ENCODE measurements at places on chromosomes 1 and 21.

GRCh38 chr1:243727503-243728203 lies 122.4 kb downstream of the AKT3 start:
- DNase-seq = no peak

DNA sequence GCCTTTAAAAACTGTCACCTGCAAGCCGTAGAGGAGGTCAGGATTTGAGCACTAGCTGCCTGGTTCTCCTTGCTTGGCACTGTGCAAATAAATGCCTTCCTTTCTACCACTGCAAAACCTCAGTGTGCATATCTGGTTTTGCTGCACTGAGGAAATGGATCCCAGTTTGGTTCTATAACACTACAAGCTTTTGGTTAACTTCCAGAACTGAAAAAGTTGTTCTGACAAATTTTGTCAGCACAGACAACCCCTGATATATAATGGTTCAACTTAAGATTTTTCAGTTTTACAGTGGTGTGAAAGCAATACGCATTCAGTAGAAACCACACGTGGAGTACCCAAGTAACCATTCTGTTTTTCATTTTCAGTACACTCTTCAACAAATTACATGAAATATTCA lies 29.8 kb upstream of the GALNT2 start:
- no peak for DNase-seq

DNA sequence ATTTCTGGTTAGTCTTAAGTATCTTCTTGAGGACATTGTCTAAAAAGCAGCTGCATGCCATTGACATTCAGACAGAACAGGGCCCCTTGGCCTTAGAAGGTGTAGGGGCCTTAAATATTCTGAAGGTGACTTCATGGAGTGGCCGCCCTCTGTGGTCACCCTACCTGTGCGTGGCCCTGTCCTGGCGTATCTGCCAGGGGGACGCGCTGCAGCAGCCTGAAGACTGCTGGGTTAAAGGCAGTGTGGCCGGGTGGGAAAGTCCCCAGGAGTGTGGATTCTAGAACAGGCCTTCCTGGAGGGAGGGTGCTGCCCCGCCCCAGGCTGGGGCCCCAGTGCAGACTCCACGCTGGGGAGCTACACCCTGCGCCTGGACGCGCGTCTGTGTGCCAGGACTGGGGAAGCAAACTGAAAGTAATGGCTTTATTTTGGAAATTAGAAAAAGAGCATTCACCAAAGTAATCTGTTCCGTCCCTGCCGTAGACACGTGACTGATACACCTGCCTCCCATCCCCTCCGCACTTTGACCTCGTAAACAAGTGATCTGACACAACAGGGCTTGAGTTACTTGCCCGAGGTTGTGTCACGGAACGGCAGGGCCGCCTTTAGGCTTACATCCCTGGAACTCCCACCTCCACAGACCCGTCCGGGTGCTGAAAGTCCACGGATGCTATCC lies 1.8 kb downstream of the AGPAT3 start:
- no peak for DNase-seq

DNA sequence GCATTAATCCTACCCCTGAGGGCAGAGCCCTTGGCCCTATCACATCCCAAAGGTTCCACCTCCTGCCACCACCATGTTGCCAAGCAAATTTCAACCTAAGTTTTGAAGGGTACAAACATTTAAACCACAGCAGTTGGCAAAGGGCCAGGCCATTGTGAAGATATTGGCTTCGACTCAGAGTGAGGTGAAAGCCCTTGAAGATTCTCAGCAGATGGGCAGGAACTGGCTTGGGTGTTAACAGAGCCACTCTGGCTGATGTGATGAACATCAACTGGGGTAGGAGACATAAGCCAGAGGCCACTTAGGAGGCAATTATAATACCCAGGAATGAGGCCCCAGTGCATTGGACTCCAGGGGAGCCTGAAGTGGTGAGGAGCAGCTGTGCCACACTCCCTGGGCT lies 207.7 kb upstream of the KAZN start:
- no peak for DNase-seq

- no peak for DNase-seq
Observed at GRCh38 chr1:244137725-244138124, 86.6 kb downstream of the ZBTB18 start.

- DNase-seq = no peak
Observed at GRCh38 chr1:221743416-221744208, 1.7 kb upstream of the DUSP10 start.

- no peak for DNase-seq
Observed at GRCh38 chr1:191711961-191712360, 446.3 kb upstream of the RGS18 start.

DNA sequence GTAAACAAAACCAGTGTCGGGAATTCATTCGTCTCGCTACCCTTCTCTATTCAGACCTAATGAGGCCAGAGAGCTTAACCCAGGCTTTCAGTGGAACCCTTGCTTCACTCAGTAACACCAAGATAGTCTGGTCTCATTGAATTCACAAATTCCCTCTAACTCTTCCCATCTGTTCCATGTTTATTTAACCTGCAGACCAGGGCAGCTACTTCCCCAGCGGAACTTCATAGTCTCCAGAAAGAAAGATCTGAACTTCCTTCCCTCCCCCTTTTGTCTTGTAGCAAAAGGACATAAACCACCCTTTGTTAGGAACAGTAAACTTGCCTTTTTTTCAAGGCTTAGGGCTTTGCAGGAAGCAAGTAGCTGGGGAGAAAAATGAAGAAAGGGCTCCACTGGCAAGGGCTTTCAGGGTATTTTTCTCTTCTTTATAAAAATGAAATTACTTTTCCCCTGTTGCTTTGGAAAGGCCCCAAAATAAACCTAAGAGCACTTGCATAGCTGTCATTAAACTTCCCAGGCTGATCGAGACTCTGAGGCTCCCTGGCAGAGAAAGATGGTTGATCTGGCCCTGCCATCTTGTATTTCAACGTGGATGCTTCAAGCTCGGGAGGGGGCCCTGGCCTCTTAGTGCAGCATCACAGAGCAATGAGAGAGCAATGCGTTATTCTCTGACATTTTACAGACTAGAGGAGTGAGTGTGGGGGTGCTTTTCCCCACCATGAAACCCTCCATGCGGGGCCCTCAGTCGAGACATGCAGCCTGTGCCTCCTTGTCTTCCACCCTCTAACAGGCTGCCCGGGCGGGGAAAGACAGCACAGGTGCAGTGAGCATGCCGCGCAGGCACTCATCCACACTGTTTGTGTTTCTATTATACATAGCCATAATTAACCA lies 30.0 kb downstream of the MIS18A start:
- DNase-seq = no peak

DNA sequence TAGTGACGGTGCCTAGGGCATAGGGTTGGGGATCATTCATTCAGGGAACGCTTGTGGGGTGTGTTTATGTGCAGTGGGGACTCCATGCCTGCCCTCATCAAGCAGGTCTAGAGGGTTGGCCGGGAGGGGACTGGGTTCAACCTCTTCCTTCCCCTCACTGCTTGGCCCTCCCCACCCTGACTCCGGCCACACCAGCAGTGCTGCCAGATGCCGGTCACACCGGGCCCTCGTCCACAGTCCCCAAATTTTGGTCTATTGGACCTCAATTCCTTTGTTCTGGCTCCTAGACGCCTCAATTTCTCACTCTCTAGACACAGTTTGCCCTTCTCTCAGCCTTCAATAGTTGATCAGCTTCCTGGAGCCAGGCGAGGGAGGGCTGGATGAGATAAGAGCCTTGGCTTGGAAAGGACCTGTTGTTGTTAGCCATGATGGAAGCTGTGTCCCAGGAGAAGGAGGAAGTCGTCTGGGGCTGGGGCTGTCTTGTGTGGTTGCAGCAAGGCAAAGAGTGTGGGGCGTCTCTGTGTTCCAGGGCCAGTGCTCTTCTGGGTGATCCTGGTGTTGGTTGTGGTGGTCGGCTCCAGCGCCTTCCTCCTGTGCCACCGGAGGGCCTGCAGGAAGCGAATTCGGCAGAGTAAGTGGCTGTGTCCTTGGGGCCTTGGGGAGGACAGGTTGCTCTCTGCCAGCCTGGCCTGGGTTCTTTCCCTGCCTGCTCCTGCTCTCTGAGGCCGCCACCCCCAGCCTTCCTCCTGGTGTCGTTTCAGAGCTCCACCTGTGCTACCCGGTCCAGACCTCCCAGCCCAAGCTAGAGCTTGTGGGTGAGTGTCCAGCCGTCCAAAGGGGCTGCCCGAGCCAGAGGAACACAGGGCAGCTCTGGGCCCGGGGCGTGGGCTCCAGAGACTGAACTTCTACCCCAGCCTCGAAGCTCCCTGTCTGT lies 41.1 kb upstream of the TNFRSF1B start:
- no peak for DNase-seq

DNA sequence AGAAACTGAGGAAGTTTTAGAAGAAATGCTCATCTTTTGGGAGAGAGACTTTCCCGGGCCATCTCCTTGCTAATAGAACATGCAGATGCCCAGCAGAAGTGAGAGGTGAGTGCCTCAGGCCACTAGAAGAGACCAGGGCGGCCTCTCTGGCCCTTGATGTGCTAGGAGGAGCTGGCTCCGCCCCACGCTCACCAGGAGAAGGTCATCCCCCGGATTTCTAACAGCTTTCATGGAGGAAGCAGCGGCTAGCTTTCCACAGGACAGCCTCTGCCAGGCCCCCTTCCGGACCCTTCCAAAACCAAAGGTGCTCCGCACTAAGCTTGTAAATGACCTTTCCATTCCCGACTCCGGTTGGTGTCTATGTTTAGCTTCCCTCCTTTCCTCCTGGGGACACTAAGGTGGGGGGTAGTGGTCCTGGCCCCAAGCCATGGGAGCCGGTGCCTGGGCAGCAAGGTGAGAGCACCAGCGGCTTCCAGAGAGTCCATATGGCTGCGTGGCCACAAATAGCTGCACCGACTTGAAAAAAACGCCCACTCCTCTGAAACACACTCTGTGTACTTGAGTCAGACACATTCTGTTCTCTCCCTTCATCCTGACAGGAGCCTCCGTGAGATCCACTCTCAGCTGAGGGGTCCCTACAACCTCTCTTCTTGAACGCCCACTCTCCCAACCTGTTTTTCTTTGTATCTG lies 249.9 kb downstream of the TNR start:
- no peak for DNase-seq

DNA sequence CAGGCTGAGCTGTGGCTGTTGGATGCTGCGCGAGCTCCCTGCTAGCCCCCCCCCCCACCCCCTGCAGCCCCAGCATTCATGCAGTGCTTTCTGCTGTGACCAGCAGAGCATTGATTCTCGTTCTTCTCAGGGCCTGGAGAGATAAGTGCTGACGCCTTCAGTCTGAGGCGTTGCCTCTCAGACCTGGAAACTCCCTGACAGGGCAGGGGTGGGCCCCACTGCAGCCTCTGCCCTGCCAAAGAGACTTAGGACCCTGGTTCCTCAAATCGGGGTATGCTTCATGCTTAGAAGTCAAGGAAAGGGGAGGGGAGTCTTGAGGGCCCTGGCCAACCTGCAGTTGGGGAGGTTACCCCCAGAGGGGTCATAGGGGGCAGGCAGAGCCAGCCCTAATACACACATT lies 38.5 kb downstream of the PTPRF start:
- no peak for DNase-seq

GRCh38 chr1:155285631-155286044 lies 8.4 kb downstream of the HCN3 start:
- no peak for DNase-seq

GRCh38 chr1:8704866-8705506 lies 112.5 kb downstream of the RERE start:
- no peak for DNase-seq

DNA sequence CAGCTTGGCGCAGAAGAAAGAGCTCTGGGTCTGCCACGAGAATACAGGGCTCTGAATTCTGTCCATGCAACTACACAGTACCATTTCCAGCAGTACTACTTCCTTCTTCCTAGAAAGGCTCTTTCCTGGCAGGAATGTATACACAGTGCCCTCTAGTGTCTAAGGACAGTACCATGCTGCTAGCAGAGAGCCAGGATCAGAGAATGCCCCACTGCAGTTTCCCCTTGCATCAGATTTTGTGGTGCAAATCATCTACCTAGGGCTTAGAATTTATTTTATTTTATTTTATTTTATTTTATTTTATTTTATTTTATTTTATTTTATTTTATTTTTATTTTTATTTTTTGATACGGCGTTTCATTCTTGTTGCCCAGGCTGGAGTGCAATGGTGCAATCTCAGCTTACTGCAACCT lies 50.8 kb downstream of the PAX7 start:
- DNase-seq = no peak

Measured in activated naive CD8-positive, alpha-beta T cell treated with anti-CD3 and anti-CD28 coated beads, Interleukin-2, amount 50 U/mL, for 16 hours (primary cell).